ENCODE measurements at places on chromosomes 2 and 18.

GRCh38 chr18:32443706-32444215 is 26.9 kb downstream of the GAREM1 start:
- no peak for DNase-seq

DNA sequence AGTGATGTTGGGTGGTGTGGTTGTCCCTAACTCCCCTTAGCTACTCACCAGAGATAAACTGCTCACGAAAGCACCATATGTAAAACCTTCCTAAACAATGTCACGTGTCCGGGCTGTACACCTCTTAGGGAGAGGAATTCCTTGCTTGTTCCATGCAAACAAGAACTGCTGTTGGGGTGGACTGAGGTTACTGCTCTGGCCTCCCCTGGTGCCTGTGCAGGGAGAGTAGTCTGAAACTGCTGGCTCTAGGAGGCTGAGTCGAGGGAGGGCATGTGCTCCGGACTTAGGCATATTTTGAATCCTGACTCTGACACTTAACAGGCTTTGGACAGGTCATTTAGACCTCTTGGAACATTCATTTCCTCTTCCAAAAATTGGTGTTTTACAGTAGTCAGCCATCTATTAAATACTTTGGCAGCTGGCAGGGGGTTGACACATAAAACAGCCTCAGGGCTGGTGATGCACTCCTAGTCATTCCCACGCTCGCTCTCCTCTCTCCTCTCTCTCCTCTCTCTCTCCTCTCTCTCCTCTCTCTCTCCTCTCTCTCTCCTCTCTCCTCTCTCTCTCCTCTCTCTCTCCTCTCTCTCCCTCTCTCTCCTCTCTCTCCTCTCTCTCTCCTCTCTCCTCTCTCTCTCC is 10.6 kb downstream of the THNSL2 start:
- peak; percentile 51 for DNase-seq

DNA sequence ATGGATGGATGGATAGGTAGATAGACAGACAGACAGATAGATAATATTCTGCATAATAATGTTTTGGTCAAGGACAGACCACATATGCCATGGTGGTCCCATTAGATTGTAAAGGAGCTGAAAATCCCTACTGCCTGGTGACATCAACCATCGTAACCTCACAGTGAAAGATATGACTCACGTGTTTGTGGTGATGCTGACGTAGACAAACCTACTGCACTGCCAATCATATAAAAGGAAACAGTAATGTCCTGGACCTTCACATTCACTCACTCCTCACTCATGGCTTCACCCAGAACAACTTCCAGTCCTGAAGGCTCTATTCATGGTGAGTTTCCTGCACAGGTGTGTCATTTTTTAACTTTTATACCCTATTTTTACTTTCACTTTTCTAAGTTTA is 202.9 kb upstream of the TPO start:
- no peak for DNase-seq

DNA sequence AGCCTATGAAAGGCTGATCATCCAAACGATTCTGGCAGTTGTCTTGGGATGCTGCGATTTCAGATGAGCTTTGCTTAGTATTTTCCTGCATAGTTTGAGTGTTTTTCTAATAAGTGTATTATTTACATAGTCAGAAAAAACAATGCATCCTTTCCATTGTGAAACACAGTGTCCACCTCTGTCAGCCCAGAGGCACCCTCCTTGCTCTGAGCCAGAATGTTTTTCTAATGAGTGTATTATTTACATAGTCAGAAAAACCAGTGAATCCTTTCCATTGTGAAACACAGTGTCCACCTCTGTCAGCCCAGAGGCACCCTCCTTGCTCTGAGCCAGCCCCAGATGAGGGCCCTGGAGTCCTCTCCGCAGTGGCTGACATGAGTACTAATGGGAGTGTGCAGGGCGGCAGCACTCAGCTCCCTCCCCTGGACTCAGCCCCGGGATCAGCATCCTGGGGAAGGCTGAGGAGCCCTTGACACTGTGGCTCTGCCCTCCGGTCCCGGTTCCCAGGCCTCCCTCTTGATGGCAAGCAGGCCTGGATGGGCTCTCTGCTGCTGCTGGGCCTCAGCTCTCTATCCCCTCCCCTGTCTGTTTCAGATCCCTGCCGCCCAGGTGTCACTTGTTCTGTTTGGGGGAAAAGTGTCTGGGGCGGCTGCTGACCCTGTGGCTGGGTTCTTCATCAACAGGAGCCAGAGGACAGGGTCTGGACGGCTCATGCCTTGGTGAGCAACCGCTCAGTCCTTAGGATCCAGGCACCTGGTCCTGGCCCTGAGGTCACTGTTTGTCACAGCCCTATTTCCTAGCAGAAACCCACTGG is 5.9 kb downstream of the MFSD2B start:
- DNase-seq = peak; percentile 87

DNA sequence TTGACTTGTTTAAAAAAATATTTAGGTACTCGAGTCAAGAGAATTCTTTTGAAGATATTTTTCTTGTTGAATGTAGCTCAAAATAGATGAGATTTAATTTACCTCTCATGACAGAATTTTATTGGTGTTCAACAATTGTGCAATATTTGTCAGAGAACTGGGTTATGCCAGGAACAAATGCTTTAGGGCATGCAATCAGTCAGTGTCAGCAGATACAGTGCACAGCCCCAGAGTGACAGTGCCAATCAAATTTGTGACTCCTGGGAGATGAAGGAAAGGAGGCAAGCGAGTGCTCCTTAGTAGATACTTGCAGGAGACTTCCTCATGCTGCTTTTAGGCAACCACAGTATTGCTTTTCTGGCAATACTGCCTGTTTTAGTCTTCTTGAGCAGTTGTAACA is 81.2 kb upstream of the DSEL start:
- peak; percentile 1 for DNase-seq

DNA sequence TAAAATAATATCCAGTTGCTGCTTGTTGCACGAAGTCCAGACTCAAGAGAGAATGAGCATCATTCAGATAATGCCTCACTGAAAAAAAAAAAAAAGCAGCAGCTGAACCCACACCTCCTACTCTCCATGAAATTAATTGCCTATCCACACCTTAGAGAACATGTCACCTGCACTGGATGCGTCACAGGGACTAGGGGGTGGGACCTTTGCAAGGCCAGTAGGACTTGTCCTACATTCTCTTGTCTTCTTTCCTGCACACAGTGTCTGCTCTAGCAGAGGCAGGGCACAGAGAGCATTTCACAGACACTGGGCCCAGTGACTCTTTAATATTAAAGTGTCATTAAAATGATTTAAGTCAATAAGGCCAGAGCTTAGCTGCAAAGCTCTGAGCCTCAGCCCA is at the start of gene ABCA12:
Gene ABCA12 (minus strand): TSS at position 148 of the 400 bp plus-strand sequence. CDS start 418 bp downstream, outside the sequence.
- no peak for DNase-seq

DNA sequence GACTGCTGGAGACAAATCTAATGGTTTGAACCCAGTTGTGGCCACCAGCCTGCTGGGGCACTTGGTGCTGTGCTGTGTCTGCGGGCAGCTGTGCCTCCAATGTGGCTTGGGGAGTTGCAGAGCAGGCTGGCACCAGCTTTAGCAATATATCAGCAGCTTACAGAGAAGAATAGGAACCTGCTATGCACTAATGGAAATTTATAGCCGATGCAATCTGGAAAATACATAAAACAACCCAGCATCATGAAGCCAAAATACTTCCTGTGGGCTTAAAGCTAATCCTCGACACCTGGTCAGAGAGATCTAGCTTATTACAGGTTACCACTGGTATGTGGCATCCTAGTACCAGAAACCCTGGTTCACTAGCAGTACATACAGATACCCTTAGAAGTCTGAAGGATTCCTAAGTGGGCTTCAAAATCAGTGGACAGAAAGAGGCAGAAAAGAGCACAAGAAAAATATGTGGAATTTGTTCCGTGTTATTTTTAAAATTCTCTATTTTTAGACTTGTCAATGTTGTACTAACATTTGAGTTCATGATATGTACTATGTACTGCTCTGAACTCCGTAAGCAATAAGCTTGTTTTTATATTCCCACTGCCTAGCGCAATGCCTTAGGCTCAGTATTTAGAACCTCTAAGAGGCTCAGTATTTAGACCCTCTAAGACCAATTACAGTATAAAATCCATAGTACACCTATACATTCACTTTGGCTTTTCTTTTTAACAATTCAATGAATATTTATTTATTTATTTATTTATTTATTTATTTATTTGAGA is 194.7 kb downstream of the UXS1 start:
- no peak for DNase-seq

DNA sequence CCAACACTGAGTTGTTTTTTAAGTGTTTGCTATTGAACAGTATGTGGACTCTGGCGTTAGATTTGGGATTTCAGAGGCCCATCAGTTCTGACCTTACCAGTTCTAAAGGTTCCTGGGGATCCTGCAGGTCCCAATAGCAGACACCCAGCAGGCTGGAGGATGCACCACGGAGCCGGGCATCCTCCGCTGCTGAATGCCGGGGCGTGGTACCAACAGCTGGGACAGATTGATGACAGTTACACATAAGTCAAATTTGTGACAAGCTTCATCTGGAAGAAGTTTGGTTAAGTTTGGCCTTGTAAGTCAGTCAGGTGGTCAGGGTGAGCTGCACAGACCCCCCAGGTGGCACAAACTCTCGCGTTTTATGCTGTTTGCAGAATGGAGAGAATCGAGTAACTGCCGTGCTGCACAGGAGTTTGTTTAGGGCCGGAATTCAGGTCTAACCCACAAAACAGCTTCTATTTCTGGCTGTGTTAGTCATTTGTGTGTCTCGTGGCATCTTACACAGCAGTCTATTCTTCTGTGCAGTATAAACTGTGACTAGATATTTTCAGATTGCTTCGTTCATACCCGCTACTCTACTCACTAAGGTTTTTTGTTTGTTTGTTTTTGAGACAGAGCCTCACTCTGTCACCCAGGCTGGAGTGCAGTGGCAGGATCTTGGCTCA is 19.2 kb downstream of the CTDP1 start:
- no peak for DNase-seq

DNA sequence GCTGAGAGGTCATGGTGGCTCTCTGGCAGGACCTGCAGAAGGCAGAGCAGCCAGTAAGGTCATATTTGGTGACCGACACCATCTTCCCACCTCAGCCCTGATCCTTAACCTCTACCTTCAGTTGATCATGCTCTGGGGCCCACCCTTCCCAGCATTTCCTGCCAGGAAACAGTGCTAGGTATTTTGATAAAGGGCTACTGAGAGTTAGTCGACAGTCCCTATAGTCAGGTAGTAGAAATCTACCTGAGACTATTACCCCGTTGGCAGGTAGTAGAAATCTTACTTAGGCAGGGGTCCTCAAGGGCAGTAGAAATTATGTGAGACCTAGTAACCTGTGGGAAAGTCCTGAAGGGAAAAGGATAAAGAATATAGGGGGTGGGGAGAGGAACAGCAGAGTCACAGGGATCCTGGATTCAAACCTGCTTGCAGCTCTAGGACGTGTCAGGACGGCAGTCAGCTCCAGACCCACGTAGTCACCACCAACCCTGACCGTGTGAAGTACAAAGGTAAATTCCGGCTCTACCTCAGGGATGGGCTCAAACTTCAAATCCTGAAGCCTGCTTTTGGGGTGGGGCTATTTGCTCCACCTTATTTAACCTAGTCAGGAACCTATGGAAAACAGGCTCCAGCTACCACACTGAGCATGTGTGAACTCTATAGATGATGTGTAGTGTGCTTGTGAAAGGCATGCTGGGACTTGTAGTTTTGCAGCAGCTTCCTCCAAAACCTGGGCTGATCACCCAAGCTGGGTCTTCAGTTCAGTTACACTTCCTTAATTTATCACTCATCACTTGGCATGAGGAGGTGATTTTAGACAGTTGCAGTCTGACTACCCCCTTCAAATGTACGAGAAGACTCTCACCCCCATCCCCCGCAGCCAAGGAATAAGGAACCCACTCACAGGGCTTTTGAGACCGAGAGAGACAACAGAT is at the start of gene DQX1:
Gene DQX1 (minus strand): TSS at position 515 of the 932 bp plus-strand sequence. CDS start 502 bp downstream, at position 13.
- DNase-seq = no peak

DNA sequence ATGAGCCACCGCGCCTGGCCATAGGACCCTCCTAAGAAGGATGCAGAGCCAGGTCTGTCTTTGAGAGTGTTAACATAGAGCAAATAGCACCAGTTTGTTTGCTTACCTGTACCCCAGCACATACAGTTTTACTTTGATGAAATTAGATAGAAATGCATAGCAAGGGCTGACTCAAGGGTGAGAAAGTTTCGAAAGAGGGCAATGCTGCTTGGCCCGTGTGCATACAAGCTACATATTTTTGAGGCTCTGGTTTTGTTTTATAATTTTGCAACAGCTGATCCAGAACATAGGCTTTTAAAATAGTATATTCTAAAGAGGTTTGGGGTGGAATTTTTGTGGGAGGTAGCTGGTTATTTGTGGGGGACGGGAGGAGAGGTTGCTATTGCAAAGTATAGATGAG is 151.7 kb downstream of the MCFD2 start:
- peak; percentile 70 for DNase-seq

- DNase-seq = no peak
These were observed 1.0 kb downstream of the CYP26B1 start for GRCh38 chr2:72146347-72147302.

GRCh38 chr18:48843162-48843561 is 107.6 kb downstream of the SMAD7 start:
- DNase-seq = no peak

- no peak for DNase-seq
These were observed 10.5 kb downstream of the MAP3K2 start for GRCh38 chr2:127377262-127377661.

- peak; percentile 90 for DNase-seq
These were observed 69.7 kb upstream of the KCNE4 start for GRCh38 chr2:222982010-222982908.

GRCh38 chr2:95031726-95032116 is 6.2 kb downstream of the MAL start:
- no peak for DNase-seq

DNA sequence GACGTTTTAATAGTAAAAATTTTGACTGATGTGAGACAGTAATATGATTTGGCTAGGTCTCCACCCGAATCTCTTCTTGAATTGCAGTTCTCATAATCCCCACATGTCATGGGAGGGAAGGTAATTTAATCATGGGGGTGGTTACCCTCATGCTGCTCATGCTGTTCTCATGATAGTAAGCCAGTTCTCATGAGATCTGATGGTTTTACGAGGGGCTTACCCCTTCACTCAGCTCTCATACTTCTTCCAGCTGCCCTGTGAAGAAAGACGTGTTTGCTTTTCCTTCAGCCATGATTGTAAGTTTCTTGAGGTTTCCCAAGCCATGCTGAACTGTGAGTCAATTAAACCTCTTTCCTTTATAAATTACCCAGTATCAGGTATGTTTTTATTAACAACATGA is 327.0 kb upstream of the CDH7 start:
- no peak for DNase-seq

DNA sequence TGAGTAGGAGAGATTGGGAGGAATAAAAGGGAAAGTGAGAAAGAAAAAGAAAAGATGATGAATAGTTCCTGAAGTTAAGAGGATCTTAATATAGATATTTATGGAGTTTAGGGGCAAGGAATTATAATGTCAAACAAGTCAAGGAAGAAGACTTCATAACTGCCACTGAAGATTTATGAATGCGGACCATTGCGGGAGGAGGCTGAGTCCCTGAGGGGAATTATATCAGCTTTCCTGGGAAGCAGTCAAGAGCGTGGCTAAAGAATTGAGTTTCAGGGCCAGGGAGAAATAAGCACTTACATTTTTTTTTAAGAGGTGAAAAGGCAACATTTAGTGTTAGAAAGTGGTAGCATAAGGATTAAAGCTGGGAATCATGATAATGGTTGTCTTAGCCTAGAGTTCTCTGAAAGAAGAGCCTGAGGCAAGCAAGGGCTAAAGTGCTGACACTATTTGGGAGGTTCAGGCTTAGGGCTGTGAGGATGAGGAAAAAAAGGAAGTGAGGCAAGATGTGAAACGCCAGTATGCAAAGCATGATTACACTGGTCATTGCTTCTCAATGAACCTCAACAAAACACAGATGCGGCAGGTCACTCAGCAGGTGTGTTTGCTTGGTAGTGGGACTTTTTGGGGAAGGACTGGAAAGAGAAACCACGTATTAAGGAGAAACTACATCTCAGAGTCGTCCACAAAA is 217.1 kb downstream of the SLC4A3 start:
- DNase-seq = no peak
